Right renal cortex interstitium (tissue), 3 donors: ENCODE measurements at places on chromosomes 7 and 10. TPM values are rescaled to one million over a fixed set of nuclear protein-coding genes. Genes with fewer than 3 reads are reported as not detected.

DNA sequence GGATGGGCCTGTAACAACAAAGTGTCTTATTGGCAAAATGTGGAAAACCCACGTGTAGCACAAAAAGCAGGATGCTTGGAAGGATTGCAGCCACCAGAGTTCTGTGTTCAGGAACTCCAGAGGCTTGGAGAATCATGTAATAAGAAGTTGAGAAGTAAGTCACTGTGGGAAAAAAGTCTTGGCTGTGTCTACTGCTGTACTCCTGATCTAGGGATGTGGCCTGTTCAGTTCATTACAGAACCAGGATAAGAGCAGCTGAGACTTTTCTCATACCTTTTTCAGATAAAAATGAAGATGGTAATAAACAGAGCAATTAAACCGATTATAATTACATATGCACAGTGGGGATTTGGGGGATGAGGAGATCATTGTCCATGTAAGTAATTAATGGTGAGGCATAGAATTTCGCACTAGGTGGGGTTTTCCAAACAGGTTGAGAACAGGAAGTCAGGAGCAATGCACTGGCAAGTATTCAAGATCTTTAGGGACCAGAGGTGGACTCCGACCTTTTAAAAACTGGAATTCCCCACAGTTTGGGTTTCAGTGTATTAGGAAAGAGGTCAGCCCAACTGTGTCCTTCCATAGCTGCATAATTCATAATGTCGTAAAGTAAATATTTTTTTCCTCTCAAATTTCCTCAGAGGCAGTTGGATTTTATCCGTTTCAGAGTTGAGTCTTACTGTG, 281.7 kb downstream of the FRMD4A start:
- DNase-seq, result no peak

DNA sequence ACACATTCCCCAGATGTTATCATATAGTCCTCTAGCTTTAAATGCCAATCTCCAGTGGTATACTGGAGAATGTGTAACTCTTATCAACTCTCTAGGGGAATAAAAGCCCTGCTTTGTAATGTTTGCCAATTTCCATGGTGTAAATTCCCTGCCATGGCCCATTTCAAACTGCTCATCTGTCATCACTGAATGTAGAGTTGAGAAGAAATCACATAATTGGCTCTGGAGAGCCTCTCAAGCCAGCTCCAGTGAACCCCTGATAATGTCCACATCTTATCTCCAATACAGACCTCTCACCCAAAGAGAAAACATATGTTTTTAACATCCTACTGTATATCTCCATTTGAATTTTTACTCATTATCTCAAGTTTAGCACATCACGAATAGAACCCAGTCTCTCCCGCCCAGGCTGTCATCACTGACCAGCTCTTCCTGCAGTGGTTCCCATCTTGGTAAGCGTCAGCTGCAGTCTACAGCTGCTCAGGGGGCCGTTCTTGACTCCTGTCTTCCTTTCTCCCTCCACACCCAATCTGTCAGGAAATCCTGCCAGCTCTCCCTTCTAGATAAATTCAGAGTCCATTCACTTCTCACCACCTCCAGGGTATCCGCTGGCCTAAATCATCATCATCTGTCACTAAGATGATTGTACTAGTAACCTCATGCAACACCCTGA, 332.4 kb downstream of the FRMD4A start:
- DNase-seq, result no peak

DNA sequence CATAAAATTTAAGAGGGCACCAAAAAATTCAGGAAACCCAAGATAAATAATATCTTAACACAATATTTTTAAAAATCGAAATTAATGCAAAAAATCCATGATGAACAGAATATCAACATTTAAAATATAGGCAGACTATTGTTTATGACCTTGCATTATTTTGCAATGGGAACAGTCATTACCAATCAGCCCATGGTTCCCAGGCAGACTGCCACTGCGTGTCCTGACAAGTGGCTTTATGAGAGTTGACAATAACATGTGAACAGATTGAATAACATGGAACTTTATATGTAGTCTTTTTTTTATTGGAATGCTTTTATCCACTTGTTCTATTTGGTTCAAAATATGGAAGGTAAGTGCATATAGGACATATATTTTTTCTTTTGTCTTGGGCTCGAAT, 3.1 kb upstream of the AVPI1 start:
- no peak for DNase-seq

GRCh38 chr10:91552274-91553095, 80.4 kb downstream of the PPP1R3C start:
- DNase-seq, result no peak

DNA sequence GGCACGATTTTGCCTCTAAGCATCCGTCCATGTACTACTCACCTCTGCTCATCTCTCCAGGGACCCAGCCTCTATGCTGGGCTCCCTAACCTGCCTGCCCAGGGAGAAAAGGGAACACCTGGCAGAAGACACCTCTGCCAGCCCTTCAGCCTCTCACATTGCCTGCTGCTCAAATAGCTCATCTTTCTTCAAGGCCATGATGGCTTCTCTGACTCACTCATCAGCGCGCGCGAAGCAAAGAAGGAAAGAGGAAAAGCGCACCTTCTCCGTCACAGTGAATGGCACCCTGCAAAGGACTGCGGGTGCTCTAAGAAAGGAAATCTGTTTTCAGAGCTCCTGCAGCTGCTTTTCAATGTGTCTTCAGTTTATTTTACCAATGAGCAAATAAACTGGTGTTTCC, 174.0 kb downstream of the PRKAG2 start:
- no peak for DNase-seq

DNA sequence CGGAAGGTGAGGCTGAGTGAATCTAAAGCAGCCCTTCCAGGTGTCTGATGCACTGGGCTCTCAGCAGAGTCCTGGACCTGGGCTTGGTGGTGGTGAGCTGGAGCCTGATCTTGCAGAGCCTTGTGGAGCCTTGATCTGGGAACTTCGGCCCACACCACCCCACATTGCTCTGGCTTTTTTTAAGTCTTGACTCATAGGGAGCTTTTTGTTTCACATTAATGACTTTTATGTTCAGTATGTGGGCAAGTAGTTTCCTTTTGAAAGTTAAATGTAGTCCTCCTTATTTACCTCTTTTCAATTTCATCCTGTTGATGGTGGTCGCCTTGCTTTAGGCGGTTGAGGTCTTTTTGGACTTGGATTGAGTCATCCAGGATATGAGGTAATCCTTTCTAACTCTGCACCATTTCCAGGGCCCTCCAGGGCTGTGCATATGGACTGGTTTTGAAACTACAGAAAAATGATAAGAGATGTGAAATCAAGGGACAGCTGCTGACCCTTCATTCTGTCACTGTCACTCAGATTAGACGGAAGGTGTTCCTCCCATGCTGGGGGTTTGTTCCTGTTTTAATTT, 2.9 kb upstream of the NRAP start:
- no peak for DNase-seq

Gene OR2A1
- 0.39 TPM for polyA plus RNA-seq

Gene ACSM6
- 0.12 TPM for polyA plus RNA-seq

Gene UNCX
- polyA plus RNA-seq, result 6.5 TPM
